ENCODE measurements at places on chromosomes 1 and 21.

- no peak for DNase-seq
These were observed 343.0 kb downstream of the USP25 start for GRCh38 chr21:16072737-16073136.

DNA sequence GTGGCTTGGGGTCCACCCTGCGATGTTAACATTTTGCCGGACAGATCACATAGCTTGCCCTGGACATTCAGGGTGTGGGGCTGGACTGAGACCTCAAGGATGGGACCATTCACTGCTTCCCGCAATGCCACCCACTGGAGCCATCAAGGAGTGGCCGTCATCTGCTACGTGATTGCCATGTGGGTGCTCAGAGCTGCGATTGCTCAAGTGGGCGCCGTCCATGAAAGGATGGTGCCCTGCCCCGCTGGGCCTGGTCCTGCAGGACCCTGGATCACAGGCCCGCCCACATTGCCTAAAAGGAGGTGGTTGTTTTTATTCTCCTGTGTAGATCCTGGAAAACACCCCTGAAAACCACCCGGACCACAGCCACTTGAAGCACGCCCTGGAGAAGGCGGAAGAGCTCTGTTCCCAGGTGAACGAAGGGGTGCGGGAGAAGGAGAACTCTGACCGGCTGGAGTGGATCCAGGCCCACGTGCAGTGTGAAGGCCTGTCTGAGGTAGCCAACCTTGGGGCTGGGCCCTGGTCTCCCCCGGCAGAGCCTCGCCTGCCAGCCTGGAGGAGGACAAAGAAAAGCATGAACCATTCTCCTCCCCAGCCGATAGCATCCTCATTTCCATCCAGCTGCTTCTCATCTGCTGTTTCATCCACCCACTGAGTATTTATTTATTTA, 40.4 kb downstream of the ATP5PO start:
- no peak for DNase-seq

- no peak for DNase-seq
These were observed 134.5 kb downstream of the IER5 start for GRCh38 chr1:181222972-181223505.

DNA sequence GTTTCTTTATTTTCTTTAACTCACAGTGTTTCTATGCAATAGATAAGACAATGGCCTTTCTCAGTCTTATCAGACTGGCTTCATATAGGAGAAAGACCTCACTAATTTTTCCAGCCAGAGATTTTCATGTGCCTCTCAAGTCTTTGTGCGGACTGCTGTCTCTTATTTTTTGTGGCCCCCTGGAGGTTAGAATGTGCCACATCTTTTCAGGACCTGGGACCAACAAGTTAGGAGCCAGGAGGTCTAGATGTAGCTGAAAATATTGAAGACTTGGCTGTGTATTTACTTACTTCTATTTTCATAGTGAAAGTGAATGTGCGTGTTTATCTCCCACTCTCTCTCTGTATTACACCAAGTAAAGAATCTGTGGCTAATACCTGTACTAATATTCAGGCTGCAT, 42.1 kb upstream of the CFHR3 start:
- no peak for DNase-seq

DNA sequence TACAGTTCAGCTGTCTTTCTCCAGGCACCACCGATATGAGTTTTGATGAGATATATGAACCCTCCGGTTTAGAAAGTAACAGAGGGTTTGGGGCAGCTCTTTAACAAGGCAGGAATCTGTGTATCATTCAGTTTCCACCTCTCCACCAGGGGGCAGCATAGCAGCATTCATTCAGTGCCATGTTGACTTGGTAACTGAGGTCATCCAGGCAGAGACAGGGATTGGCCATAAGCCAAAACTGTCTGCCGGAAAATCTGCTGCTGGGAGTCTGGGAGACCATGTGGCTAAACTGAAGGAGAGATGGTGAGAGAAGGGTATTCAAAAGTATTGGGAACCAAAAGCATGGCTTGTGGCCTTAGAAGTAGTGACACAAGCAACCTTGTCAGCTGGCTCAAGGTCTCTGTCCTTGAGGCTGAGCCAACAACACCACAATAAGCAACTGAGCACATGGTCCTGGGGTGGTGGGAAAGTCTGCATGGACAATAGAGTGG, 98.5 kb downstream of the LMX1A start:
- DNase-seq, result no peak
